ENCODE measurements at places on chromosomes 2 and 18.
A peak's percentile ranks its signal among the peaks of the same experiment; 100 is the strongest.

GRCh38 chr2:181228661-181229060 lies 228.5 kb upstream of the ITGA4 start:
- DNase-seq, result no peak

GRCh38 chr2:152864601-152865149 lies 146.3 kb downstream of the ARL6IP6 start:
- no peak for DNase-seq

GRCh38 chr2:149860276-149860921 lies 272.8 kb upstream of the MMADHC start:
- peak; percentile 79 for DNase-seq

- no peak for DNase-seq
Observed at GRCh38 chr2:71822463-71822862, 325.2 kb downstream of the CYP26B1 start.

GRCh38 chr18:56327191-56327885 lies 311.1 kb downstream of the TXNL1 start:
- DNase-seq, result peak; percentile 57

DNA sequence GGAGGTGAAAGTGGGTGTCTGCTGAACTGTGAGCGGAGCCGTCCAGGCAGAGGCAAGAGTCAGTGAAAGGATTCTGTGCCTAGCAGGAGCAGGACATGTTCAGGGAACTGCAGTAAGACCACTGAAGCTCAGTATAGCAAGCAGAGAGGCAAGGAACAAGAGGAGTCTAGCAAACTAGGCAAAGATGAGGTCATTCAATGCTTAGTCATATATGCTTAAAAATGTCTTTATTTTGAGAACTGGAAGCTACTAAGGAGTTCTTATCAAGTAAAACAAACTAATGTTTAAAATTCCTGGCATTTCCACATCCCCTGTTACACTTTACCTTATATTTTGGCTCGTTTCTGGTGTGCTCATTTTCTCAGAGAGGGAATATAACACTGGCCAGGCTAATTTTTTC lies 913.4 kb downstream of the CBLN2 start:
- DNase-seq, result no peak

DNA sequence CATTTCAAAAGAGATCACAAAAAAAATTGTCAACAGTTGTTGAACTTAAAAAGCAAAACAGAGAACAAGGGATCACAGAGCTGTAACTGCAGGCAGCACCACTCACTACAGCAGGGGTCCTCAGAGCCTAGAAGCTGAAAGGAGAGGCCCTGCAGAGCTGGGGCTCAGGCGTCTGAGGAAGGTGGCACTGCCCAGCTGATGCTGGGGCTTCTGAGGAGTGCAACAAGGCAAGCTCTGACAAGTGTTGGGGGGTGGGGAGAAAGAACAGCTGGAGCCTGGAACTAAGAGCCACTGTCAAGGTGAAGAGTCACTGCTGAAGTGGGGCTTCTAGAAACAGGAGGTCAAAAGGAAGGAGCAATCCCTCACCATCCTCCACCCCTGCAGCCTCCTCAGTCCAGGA lies 46.2 kb downstream of the FTCDNL1 start:
- DNase-seq, result no peak

DNA sequence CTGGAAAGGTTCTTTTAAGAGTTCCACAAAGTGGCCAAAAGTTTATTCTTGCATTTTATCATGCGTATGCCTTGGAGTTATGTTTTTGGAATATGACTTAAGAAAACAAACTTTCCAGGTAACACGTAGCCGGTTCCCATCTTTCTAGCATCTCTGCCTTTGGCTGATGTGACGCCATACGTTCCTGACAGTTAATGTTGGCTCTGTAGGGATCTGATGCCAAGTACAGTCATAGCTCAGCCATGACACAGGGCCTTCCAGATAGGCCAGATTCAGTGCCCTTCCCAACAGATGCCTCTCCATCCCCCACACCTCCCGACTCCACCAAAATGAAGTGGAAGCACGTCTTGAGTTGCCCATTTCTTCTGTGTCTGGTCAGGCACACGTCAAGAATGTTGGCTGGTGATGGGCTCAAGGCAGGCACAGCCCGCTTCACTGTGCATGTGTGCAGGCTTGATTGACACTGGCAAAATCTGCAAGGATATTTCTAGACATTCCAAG lies 51.0 kb upstream of the THOC1 start:
- DNase-seq, result no peak

- DNase-seq, result no peak
Observed at GRCh38 chr2:69682525-69682924, 39.0 kb upstream of the AAK1 start.

DNA sequence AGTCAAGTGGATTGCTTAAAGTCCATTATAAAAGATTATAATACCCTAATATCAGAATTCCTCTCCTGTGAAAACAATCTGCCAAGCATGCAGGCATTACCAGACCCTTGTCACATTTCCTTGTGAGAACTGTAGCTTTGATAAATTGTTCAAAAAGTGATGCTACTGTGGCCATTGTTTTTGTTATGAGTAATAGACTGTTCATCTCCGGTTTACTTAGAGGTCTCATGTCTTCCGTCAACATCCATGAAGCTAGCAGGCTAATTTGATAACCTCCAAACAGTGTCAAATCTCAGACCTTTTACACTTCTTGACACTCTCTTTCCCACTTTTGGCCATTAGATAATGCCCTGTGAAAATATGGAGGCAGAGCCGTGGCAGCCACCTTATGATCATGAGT lies 342.7 kb downstream of the CPS1 start:
- no peak for DNase-seq

GRCh38 chr2:239232195-239232578 lies 168.6 kb downstream of the HDAC4 start:
- DNase-seq, result no peak

DNA sequence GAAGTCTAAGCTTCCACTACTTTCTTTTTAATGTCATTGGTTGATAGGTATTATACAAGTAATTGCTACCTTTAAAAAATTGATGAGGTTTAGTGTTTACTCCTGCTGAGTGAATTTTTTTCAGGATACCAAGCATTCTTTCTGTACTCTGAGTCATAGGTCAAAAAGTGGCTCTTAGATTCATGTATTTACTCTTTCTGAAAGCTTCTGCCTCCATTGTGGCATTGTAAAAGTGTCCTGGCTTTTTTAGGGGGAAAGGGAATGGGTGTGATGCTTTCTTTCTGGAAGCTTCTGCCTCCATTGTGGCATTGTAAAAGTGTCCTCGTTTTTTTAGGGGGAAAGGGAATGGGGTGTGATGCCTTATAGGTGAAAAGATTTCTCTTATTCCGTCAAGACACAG lies 286.5 kb downstream of the LPIN1 start:
- DNase-seq, result no peak

DNA sequence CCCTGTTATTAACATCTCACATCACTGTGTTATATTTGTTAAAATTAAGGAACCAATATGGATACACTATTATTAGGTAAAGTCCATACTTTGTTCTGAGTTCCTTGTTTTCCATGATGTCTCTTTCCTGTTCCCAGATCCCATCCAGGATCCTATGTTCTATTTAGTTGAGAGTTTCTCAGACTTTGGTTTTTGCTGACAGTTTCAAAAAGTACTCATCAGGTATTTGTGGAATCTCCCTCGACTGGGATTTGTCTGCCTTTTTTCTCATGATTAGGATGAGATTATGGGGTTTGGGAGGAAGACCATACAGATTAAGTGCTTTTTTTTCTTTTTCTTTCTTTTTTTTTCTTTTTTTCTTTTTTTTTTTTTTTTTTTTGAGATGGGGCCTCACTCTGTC lies 39.4 kb upstream of the ITM2C start:
- no peak for DNase-seq

- no peak for DNase-seq
Observed at GRCh38 chr2:133194777-133195335, 373.4 kb downstream of the NCKAP5 start.

DNA sequence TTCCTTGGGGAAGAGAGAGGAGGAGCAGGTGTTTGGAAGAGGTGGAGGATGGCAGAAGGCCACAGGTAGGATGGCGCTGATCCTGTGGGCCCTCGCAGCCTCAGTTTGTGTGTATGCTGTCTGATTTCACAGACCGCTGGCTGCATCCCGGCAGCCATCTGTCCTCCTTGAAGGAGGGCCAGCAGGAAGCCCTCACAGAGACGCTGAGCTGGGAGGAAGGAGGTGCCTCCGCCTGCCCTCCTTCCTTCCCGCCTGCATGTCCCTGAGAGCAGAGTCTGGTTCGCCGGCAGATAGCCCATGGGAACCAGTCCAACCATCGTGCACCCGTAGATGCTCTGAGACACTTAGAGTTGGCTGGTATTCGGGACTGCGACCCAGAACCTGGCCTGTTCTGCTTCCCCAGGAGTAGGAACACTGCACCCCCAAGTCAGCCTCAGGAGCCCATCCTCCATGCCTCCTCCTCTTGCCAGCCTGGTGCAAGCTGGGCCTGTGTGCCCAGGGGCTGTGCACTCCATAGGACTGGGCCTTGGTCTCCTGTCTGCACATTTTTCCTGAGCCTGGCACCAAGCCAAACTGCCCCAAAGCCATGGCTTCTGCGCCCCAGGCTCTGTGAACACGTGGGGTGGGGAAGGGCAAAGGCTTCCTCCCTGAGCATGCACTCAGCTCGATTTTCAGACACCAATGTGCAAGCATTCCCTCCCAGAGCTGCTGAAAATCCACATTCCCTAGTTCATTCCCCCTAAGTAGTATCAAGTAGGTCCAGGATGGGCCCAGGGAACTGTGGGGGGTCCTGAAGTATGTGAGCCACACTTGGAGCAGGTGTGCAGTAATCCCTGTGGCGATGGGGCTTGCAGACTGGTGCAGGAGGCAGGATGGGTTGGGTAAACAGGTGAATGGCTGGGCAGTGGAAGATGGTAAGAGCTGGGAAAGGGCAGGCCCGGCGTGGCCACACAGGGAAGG lies 115.6 kb downstream of the SEPTIN10 start:
- DNase-seq, result peak; percentile 55

GRCh38 chr2:71813315-71813714 lies 334.3 kb downstream of the CYP26B1 start:
- no peak for DNase-seq

- DNase-seq, result no peak
Observed at GRCh38 chr2:162196638-162197037, 44.6 kb upstream of the GCG start.

DNA sequence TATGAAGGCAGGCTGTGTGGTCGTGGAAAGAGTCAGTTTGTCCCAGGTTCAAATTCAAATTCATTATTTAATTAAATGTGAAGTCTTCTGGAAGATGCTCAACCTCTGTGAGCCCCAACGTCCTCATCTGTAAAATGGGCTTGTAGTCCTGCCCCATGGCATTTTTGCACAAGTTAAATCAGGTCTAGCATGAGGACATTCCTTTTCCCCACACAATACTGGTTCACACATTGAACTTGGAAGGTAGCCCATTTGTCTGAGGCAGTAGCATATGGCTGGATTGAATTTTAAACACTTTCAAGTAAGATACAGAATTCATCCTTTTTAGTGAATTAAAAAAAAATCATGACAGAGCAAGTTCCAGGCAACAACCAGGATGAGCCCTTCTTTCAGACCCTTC lies 665.4 kb upstream of the HS6ST1 start:
- DNase-seq, result no peak

All from right lung (tissue), 10 donors.